ENCODE measurements at places on chromosomes 5 and 9.

DNA sequence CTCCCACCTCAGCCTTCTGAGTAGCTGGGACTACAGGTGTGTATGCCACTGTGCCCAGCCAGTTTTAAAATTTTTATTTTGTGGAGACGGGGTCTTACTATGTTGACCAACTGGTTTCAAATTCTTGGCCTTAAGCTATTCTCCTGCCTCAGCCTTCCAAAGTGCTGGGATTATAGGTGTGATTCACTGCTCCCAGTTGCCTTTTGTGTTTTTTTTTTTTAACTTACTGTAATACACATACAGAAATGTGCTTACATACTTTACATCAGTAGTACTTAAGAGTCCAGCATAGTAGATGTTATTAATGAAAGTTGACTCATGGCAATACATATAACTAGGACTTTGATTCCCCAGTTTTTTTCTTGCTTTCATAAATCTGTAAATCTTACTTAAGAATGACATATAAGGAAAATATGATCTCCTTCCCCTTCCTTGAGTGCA lies 4.7 kb downstream of the MAN2A1 start:
- DNase-seq: no peak

DNA sequence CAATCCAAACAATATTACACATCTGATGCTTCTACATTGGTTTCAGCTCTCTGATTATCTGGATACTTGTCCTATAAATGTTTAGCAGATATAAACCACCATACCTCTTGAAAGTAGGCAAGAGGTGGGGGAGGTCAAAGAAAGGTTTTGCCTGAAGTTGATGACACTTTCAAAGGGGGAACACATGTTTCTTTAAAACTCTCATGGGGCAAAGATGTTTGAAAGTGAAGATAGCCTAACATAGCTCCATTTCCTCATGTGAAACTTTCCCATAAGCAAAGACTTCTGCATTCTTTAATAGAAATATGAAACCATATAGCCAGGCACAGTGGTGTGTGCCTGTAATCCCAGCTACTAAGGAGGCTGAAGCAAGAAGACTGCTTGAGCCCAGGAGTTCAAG lies 62.1 kb downstream of the CETN3 start:
- DNase-seq: no peak

- DNase-seq: no peak
These were observed 312.2 kb downstream of the SEMA5A start for GRCh38 chr5:9233712-9234111.

DNA sequence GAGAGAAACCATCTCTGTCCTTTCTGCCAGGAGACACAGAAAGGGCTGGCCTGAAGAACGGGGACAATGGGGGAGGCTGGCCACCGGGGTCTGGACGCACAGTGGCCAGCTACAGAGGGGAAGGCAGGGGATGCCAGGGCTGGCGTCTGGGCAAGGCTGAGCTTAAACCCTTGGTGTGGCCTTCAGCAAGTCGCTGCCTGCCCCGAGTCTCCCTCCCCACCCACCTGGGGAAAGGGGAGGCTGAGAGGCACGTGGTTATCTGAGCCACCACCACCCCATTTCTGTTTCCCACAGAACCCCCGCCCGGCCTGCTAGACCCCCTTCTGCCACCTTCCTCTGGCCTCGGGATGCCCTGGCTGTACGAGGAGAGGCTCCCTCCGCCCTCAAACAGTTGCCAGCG lies 115.3 kb downstream of the VAV2 start:
- DNase-seq: peak; percentile 20

DNA sequence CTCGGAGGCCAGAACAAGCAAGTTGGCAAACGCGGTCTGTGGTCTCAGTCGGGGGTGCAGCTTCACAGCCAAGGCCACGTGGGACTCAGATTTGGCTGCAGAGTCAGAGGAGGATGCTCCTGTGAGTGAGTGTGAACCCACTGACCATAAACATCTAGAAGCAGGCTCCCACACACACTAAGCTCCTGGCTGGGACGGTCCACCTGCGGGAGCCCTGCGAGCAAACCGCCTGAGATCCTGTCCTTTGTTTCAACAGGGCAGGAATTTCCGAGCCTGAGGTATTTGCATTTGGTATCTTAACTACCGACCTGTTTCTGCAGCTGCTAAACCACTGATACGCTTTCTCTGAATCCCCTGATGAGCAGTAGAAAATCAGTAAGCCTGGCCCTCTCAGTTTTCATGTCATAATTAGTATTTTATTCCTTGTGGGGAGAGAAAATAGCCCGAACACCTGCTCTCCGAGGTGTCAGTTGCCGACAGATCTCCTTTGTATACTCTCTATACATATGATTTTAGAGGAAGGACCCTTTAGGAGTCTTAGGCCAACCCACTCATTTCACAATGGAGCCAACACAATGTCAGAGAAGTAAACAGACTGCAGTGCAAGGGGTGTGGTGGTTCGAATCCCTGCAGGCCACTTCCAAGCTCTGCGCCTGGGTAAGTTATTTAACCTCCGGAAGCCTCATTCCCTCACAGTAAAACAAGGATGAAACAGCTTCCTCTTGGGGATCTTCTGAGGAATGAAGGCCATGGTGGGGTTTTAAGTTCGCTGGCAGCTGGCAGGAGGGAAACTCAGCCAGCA lies 40.9 kb upstream of the PWWP2A start:
- DNase-seq: peak; percentile 70

DNA sequence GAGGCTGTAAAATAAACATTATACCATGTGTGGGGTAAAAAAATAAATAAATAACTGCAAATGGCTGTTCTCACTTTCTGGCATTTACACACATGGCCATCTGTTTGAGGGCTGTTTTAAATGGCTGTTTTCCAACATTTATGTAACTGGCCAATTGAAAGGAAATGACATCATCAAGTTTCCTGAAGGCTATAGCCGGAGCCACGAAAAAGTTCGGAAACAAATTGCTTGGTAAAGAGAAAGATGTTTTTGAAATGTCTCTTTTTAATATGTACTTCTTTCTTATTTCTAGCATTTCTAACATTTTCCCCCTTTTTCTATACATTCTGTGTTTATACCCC lies 95.4 kb upstream of the DAB2 start:
- DNase-seq: no peak

- peak; percentile 48 for DNase-seq
These were observed 19.9 kb downstream of the CTNNA1 start for GRCh38 chr5:138772986-138773594.

GRCh38 chr9:70105147-70105546 lies 61.5 kb downstream of the MAMDC2 start:
- DNase-seq: no peak

DNA sequence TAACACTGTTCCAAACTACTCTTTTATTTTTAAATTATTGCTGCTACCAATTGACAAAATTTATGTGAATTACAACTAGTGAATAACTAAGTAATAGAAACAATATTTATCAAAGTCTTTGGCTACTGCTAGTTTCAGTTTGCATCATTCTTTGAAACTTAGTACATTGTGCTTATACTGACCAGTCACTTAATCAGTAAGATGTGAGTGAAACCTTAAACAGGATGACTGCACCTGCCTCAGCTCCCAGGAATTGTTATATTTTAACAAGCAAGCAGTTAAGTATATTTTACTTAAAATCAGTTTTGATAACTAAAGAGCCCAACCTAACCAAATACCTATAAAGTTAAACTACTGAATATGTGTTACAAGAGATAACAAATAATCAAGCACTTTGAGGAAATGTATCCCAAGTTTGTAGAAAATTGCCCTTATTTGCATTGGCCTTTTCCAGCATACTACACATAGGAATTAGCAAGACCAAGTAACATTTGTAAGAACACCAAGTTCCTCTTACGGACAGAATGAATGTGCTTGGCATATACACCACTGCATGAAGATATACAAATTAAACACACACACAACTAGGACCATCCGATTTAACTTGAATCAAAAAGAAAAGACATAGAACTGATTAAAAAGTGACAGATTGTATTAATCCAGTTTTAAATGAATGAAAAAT lies 545.5 kb upstream of the DAB2 start:
- no peak for DNase-seq

DNA sequence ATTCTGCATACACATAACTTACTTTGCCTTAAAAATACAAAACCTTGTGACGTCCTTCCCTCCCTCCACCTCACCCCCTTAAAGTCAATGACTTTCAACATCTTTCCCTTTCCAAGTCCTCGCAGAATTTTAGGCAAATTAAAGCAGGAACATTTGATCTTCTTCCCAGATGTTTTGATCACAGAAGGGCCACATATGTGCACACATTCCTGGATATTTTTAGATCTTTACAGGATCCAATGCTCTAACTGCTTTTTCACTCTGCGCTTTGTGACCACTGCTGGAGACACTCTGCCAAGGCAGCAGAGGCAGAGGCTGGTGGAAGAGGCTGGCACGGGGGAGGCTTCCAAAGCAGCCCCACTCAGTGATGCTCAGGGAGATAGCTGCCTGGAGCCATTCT lies 130.7 kb downstream of the SEC61B start:
- DNase-seq: no peak

GRCh38 chr5:108104448-108104847 lies 277.4 kb downstream of the FBXL17 start:
- no peak for DNase-seq

DNA sequence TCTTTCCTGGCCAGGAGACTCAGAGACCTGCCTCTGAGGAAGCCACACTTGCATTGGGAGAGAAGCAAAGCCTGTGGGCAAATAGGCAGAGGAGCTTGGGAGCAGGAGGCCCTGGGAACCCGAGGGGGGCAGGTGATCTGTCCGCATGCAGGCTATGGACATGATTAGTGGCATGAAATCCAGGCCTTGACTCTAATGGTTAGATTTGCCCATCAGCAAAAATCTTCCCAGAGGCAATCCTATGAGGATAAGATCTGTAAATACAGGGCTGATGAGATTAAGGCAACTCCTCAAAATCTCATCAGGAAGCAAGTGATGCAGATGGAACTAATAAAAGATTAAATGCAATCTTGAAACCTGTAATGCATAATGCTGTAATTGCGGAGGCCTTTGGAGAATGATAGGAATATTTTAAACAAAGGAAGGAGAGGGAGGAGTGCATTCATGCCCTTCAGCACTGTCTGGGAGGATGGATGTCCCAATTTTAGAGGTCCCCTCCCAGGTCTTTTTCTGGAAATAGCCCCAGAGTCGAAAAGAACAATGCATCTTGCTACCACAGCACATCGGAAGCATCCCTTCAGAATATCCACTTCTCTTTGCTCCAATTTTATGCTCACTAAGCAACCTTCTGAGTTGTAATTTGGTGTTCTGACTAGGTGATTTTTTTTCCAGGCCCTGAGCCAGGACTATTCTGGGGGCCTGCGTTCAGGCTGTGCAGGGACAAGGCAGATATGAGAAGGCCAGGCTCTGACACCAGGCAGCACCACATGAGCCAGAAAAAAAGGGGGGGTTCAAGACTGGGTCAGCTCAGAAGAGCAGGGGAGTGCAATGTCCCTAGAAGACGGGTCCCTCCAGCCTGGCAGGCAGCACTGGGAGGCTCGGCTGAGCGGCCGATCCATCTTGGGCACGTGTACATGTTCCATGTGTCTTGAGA lies 66.5 kb downstream of the MED10 start:
- no peak for DNase-seq

GRCh38 chr9:20178197-20178596 lies 389.4 kb upstream of the SLC24A2 start:
- DNase-seq: no peak

DNA sequence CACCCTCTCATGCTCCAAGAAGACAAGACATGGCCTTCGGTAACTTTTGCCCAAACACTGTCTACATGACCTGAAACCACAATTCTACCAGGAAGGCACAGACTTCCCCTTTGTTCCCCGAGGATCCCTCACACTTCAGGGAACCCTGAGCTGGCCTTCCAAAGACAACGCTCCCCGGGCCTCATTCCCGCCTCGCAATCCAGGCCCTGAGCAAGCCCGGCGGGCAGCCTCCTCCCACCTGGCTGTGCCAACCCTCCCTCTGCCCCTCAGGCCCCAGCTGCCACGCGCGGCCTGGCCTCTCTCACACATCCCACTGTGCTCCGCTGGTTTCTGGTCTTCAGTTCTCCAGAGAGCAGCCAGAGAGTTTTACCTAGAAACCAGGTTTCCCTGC lies 7.3 kb downstream of the QSOX2 start:
- no peak for DNase-seq

DNA sequence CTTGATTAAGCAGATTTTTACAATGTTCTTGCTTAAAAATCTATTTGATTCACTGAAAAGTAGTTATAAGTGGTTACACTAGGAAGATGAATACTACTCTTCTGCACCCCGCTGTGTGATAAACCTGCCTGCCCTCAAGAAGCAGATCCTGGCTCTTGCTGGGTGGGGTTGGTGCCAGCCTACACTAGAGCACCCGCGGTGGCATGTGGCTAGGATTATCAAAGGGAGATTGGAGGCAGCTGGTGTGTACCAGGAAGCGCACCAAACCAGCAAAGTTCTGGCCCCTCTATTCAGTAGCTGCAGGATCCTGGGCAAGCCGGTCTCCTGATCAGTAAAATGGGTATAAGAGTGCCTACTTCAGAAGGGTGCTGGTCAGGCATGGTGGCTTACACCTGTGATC lies 43.5 kb downstream of the PRLR start:
- DNase-seq: no peak

DNA sequence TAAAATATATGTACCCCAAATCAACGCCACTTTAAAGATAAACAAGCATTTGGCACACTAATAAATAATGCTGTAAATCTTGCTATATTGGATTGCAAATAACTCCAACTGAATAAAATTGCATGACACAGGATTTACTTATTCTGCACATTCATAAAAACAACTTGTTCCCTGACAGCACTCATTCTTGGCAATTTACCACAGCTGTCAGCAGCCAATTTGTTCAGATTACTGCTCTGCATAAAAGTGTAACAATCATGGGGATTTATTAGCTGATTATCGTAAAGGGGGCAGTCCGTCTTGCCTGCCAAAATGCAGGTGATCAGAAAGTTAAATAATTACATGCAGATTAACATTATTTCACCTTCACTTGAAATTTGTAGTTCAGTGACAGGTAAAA lies 285.3 kb downstream of the SLF1 start:
- DNase-seq: no peak

DNA sequence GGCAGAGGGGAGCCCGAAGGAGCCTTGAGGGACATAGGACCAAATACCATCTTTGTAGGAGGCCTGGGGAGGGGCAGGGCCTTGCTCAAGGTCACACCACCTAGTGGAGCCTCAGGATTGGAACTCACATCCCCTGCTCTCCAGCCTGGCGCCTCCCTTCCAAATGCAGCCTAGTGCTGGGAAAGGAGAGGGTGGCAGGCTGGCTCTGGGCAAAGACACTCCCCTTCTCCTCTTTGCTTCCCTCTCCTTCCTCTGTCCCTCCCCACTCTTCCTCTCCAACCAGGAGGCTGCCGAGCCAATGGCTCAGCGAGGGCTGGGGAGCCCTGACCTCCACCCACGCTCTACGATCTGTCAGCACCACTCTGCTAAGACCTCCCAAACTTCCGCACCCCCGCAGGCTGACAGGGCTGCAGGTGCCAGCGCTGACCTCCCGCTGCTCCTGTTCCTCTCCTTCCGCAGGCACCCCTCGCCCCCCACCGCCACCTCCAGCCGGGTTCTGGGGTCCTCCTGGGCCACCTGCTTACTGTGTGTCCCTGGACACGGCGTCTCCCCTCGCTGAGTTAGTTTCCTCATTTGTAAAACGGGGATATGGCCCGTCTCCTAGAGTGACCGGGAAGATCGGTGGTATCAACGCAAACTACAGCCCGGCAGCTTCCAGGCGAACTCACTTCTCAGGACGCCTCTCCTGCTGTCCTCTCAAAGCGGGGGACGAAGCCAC lies 52.9 kb downstream of the C9orf50 start:
- no peak for DNase-seq

- DNase-seq: no peak
These were observed 65.4 kb downstream of the TSPAN17 start for GRCh38 chr5:176712546-176713304.

Measured in NCI-H526 treated with DMSO at 0.1 percent for 48 hours (cell line).